ENCODE measurements at places on chromosomes 7 and 10. TPM values are rescaled to one million over a fixed set of nuclear protein-coding genes. Genes with fewer than 3 reads are reported as not detected.

CXCL12 gene
- total RNA-seq, result 136 TPM

DNA sequence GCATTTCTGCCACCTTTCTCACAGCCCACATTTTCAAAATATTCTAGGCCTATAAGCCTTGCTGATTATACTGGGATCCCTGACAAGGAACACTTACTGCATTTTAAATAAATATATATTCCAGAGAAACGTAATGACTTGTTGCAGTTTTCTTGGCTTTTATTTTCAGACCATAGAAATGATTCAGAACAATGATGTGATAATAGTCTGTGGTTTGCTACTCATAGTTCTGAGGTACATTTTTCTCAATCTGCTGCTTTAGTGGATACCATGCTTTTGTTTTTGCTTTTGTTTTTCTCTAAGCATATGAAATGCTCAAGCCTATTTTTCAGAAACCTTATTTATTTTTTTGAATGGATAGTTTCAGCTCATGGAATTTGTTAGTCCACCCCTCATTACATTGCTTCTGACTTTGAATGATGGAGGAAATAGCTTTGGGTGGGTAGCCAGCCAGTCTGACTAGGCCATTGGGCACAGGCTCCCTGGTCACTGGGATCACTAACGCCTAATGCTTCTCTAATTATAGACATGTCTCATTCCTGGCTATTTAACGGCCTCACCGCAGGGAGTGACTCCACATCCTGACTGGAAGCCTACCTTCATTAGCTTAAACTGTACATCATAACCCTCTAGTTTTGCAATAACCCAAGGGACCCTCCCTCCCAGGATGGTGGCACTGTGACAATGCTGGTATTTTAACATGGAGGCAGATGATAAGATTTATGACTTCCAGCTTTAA, 66.1 kb downstream of the MBL2 start:
- no peak for DNase-seq

UCN3 gene
- total RNA-seq, result not detected

TRIL gene
- total RNA-seq, result 2.4 TPM

DNA sequence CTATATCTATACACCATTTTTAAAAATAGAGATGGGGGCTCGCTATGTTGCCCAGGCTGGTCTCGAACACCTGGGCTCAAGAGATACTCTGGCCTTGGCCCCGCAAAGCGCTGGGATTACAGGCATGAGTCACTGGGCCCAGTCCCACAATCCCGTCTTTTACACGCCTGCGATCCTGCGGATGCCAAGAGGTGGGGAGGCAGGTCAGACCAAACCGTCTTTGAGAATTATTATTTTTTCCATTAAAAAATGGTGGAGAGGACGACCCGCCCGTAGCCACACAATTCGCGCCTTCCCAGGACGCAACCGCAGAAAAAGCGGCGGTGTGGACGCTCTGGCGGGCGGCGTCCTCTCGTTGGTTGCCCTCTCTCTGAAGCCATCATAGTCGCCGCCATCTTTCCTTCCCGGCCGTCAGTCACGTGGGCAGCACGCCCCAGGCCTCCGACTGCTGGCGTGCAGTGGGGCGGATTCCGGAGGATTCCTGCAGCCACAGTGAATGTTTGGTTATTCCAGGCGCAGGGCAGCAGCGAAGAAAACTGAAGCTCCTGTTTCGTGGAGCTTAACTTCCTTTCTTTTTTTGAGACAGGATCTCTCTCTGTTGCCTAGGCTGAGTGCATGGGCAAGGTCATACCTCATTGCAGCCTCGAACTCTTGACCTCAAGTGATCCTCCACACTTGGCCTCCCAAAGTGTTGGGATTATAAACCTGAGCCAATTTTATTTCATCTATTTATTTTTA, 9.9 kb upstream of the EPHB4 start:
- DNase-seq, result peak; percentile 94

CPA2 gene
- not detected for total RNA-seq

- DNase-seq, result no peak
Observed at GRCh38 chr10:51619365-51619764, 80.0 kb downstream of the CSTF2T start.

UCMA gene
- total RNA-seq, result not detected

DNA sequence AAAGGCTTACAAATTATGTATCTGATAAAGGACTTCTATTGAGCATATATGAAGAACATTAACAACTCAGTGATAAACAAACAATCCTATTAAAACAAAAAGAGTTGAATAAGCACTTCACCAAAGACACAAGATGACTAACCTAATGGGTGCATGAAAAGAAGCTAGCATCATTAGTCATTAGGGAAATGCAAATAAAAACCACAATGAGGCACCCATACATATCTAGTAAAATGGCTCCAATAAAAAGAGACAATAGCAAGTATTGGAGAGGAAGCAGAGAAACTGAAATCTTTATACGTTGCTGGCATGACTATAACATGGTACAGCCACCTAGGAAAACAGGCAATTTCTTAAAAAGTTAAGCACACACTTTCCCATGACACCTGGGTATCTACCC, 77.6 kb upstream of the ZMIZ1 start:
- no peak for DNase-seq

DNA sequence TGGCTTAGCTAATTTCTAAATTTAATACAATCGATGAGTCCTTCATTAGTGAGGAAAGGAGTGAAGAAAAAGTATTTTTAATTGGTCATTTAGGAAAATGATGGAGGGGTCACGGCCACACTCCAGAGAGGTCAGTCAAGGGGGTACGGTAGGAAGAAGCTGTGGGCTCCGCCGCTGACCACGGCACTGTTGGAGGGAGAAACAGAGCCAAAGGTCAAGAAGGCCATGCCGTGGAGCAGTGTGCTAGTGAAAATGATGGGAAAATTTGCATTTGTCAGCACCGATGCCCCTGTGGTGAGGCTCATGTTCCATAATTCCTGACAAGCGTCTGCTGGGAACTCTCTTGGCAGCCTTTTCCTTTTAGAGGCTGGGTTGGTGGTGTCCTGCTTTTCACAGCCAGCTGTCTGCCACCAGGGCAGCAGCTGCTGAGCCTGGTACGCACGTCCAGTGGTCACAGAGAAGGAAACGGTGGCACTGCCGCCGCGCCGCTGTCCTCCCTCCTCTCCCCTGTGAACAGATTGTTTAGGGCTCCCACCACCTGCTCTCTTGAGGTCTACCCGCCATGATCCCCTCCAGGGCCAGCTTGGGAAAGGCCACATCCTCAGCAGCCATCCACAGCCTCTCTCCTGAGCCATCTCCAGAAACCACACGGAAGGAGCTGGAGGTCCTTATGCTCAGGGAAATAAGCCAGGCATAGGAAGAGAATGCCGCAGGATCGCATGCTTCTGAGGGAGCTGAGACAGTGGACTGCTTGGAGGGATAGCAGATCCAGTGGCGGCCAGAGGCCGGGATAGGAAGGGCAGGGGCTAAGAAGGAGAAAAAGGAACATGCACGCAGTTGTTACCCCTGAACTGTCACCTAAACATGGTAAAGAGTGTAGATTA, 263.7 kb upstream of the PPP2R2D start:
- no peak for DNase-seq

MLXIPL gene
- total RNA-seq, result 9.6 TPM

CASP7 gene
- total RNA-seq, result 15.5 TPM

- DNase-seq, result no peak
Observed at GRCh38 chr7:15628876-15629275, 57.6 kb downstream of the MEOX2 start.

DNA sequence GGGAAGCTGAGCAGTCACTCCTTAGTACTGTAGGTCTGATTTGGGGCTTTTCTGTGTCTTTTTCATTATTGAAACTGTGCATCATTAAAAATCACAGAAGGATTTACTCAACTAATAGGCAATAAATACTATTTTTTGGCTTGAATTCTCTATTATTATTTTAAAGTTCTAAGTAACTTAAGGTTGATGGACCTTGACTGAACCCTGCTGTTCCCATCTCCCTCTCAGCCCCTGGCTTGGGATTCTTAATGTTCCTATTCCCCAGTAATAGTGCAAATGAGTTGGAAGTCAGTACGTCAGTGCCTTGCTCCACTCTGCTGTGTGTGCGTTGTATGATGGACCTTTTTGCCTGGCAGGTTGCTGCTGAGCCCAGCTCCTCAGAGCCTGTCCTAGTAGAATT, 166.3 kb downstream of the SND1 start:
- DNase-seq, result no peak

FOXL3 gene
- total RNA-seq, result not detected

- no peak for DNase-seq
Observed at GRCh38 chr7:30214651-30215137, 69.7 kb upstream of the ZNRF2 start.

DNA sequence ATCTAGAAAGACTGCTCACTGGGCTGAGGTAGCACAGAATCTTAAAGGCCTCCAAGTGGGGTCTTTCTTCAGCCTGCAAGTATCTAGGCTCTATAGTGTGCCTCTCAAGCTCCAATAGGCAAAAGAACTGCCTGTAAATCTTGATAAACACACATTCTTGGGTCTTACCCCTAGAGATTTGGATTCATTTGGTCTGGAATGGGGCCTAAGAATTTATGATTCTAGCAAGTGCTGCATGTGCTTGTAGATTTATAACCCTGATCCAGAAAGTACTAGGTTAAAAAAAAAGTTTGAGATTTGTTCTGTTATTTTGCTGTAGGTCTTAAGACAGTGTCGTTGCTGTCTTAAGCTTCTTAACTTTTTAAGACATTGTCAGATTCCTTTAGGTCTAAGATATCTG, 74.1 kb downstream of the RALA start:
- DNase-seq, result no peak

DNA sequence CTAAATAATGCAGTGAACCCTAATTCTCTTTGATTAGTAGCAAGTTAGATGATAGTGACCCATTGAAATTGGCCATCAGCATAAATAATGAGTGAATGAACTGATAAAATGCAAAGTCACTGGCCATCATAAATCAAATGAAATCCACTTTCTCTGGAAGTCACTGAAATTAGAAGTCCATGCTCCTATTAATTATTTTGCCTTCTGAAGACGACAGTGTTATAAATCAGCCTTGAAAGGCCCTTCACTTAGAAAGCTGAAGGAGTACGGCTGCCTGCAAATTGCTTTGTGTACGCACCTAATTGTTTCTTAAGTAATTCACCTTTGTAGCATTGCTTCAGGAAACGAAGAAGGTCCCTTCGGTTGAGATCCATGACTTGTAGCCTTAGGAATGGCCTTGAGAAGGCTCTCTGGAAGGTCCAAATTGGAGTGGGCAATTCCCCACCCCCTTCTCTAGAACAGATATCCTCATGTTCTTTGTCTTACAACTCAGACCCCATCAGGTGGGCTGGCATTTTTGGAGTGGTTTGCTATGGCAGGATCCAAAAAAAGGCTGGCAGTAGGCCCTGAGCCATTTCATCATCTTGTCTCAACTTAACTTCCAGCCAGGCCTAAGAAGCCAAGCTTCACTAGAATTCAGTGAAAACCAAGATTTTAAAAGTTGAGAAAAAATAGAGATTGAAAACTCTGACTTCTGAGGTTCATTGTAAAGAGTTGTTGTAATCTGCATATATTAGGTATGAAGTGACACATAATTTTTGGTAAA, 420.3 kb downstream of the LRMDA start:
- DNase-seq, result no peak

- DNase-seq, result no peak
Observed at GRCh38 chr10:35768731-35769130, 126.6 kb upstream of the FZD8 start.

FEZF1 gene
- total RNA-seq, result not detected

DNA sequence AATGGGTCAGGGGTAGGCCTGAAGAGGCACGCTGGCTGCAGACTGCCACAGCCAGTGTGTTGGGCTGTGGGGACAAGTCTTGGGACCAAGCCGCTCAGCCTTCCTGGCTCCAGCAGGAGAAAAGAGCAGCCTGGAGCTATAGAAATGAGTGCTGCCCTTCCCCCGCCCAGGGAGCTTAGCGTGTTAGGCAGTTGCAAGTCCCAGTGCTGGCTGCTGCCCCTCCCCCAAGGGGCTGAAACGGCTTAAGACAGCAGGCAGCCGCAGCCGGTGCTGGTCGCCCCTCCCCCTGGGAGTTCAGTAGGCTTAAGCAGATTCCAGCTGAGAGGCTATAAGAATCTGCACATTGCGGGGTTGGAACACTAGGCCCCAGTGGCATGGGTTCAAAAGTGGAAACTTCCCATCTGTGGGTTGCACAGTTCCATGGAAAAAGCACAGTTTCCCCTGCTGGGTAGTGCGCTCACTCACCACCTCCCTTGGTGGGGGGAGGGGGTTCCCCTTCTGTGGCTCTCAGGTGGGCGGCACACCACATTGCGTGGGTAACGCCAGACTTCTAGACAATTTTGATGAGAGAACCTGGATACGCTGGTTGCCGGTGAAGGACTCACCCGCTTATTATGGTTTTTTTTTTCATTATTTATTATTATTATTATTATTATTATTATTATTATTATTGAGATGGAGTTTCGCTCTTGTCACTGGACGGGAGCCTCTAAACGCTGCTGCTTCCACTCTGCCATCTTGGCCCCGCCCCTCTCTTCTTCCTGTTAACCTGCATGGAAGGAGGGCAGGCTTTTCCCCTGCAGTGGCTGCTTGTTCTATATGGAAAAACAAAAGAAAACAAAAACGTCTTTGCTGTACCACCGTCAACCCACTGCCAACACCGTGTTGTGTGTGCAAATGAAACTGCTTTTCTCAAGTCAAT, 151.1 kb downstream of the CXCL12 start:
- DNase-seq, result peak; percentile 77

Measured in left ventricle myocardium superior (tissue), 1 donor.